ENCODE measurements at places on chromosomes 5 and 9.

GRCh38 chr9:93683331-93684134 is 107.1 kb downstream of the PHF2 start:
- no peak for DNase-seq

GRCh38 chr5:170579601-170580000 is 75.8 kb downstream of the KCNIP1 start:
- DNase-seq: no peak

DNA sequence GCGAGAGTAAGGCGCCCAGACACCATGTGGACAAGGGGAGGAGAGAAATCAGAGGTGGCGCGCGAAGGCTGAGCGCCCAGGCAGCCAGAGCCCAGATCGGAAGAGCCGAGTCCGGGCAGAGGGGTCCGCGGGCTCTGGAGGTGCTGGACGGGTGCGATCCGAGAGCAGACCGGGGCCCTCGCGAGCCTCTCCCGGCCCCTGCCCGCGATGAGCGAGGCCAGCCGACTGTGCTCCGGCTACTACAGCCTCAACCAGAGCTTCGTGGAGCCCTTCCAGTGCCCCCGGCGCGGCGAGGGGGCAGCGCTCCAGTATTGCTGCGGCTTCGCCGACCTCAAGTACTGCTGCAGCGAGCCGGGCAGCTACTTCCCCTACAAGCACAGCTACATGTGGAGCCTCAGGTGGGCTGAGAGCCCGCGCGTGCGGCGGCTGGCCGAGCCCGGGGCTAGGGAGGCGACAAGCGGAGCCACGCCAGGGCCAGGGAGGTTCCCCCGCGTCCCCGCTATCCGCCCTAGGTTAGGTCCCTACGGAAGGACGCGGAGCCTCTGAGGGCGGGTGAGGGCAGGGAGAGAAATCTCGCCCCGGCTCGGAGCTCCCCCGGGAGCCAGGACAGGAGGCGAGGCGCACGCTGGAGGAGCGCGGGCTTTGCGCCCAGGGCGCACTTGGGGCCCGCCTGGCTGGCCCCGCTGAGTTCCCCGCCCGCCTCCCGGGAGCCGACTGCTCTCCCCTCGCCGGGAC is at the start of gene SHISAL2B:
Gene SHISAL2B (plus strand): TSS at position 87 of the 735 bp plus-strand sequence. CDS start 121 bp downstream, at position 208.
- DNase-seq: no peak

- DNase-seq: no peak
Observed at GRCh38 chr9:21668516-21668915, 133.9 kb upstream of the MTAP start.

DNA sequence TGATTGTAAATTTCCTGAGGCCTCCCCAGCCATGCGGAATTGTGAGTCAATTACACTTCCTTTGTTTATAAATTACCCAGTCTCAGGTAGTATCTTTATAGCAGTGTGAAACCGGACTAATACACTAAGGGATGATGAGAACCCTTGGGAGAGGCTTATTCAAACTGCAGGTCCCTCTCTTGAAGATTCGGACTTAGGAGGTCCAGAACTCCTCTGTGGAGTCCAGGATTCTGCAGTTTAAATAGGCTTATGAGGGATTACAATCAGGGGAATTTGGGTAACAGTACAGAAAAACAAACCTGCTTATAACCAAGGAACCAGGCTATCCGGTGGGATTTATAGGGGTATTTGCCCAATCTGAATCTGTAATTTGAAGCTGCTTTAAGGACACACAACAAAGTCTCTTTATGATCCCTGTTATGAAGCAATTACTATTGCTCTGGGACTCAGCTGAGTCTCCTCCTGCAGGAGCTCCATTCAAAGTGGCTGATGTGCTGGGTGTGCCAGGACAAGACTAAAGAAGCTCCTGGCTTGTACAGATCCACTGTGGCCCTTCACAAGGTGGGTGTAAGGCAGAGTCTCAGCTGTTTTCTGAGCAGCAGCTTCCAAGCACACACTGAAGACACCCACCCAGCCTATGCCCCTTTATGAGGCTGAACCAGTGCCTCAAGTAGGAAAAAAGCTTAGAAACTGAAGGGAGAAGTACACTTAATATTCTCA is 41.8 kb upstream of the LHFPL2 start:
- no peak for DNase-seq

- no peak for DNase-seq
Observed at GRCh38 chr5:132540764-132541163, 2.6 kb downstream of the IL5 start.

- DNase-seq: no peak
Observed at GRCh38 chr5:134063188-134063820, 51.2 kb upstream of the TCF7 start.

GRCh38 chr5:74232276-74232675 is 408.3 kb downstream of the ENC1 start:
- DNase-seq: no peak

GRCh38 chr5:144122641-144123040 is 47.8 kb downstream of the YIPF5 start:
- DNase-seq: no peak

GRCh38 chr9:129283705-129284606 is 105.9 kb upstream of the IER5L start:
- DNase-seq: no peak

- no peak for DNase-seq
Observed at GRCh38 chr5:77374686-77375085, 117.4 kb downstream of the WDR41 start.

DNA sequence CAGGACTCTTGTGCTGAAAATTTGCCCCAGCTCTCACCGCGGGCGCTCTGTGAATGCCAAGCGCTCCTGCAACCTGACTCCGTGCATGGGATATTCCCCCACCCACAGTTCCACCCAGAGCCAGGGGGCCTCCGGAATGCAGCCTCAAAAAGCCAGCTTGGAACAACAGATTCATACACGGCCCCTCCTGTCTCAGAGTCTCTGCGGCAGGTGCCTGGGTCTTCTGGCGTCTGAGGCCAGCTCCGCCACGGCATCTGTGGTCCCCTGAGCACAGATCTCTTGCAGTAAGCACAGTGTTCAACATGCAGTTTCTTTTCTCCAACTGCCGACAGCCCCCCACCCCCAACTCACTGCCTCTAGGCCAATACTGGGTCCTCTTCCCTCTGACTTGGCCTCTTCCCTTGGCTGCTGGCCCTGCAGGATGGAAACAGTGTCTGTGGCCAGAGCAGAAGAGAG is 355.7 kb upstream of the IRX2 start:
- no peak for DNase-seq

GRCh38 chr9:96031916-96032534 is 156.5 kb downstream of the ERCC6L2 start:
- no peak for DNase-seq

DNA sequence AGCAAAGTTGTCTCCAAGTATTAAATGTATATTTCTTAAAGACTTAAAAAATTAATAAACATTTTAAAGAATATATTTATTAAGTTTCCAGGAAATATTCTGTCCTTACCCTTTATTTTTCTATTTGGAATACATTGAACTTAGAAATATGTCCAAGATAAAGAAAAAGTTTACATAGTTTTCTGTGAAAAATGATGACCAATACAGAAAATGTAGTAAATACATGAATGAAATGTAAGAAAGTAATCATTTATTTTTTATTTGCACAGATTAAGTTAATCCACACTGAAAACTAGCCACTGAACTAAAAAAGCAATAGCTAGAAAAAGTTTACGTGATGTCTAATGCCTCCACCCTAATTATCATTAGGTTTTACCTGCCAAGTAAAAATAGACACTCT is 273.2 kb downstream of the ARL15 start:
- DNase-seq: no peak
